ENCODE measurements at places on chromosomes 1 and 21.

DNA sequence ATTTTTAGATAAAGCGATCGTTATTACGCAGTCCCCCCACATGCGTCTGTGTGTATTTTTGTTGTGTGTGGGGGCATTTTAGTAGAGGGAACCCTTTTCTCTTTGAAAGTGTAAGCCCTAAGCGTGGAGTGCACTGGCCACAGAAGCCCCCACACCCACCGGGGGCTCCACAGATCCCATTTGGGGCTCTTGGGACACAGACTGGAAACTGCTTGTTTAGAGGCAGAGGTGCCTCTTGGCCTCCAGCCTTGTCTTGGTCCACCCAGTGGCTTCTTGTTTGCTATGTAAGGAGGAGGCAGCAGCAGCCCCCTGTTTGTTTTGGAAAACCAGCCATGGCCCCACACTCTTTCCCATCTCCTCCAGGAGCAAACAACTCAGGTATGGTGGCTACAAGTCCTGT is 42.8 kb downstream of the SLC37A1 start:
- DNase-seq = no peak

DNA sequence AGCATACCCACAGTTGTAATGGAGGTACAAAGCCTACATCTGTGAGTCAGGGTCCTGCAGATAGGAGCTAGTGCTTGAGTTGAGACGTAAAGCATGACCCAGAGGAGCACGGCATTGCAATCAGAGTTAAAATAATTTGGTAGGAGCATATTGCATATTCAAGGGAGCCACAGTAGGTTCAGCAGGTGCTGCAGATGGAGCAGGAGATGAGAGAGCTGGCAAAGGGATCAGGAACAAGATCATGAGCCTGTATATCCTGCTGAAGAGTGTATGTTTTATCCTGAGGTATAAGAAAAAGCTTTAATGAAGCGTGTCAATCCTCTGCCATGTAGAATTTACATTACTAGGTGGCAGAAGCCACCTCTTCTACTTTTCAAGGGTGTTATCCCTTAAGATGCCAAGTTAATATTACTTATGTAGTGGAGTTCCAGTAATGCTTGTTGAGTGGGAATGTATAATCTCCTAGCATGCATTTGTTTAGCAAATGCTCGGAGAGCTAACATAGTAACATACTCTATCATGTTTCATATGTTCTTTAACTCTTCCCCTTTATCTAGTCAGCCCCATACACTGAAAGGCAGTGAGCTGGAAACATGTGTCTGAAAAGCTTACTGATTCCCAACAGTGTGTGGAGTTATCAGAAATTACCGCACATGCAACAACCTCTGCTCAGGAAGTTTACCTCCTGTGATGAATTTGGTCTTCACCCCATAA is 300.3 kb downstream of the GRIK1 start:
- DNase-seq = no peak

DNA sequence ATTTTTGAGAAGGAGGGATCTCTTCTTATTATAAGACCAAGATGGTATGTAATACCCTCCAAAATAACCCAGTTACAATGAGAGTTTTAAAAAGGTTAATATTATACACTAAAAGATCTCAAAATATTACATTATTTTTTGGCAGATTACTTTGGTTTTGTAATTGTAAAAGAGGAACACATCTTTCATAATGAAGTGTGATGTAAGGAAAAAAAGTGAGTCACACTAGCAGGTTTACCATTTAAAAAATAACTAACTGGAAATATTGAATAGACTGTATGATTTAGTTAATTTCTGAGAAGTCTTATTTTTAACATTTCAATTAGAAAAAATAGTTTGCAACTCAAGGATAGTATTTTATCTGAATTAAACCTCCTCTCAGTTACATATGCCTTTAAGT is 1.1 kb downstream of the F5 start:
- DNase-seq = no peak

DNA sequence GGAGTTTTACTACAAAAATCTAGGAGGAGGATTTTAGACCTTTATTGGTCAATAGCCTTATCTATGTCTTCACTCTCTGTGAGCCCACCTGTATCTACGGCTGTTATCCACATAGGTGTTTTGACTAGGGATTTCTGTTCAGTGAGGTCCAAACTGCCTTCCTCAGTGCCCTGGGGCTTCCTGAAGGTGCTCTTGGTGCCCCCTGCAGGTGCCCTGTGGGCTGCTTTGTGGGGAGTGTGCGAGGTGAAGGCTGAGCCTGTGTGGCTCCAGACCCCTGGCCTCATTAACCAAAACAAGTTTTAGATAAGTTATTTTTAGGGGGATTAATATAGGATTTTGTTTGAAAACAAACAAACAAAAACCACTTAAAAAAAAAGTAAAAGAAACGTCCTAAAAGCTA is 122.5 kb downstream of the KIF26B start:
- no peak for DNase-seq

DNA sequence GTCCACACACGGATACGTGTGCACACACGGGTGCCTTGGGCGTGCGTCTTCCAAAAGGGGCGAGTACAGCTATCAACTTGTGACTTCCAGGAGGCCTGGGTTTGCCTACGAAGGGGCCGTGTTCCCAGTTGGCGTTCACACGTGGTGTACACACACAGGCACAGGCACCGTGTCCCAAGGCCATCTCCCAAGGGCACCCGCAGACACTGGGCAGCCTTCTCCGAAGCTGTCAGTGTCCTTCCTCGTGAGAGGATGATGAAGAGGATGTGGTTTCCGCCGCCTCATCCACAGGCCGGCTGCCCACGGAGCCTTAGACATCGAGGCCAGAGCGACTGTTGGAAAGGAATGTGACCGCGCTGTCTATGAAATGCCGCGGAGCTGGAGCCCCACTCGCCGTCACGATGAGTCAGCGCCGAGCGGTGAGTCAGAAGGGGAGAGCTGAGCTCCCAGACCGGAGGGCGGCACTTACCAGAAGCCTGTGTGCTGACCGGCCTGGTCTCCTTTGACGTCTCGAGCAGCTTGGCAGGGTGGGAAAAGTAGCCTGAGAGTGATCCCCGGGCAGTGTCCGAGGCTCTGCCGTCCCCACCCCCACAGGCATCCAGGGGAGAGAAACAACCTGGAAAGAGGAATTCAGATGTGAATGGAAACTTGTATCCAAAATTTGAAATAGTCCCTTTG is 141.4 kb upstream of the ARHGEF16 start:
- peak; percentile 56 for DNase-seq

DNA sequence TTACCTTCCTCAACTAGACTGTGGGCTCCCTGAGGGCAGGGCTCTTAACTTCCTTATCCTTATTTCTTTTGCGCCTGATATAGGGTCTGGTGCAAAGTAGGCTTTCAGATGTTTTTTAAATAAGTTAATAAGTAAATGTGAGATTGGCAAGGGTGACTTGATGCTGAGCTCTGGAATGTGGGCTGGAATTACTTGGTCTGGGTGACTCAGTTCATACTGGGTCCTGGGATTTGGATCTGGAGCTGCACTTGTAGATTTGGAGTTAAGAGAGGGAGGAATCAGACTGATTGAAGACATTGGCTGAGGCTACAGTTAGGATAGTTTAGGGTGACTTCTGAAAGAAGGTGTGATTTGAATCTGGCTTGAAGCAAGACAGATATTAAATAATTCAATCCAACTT is 190.9 kb downstream of the GIPC2 start:
- no peak for DNase-seq

GRCh38 chr1:119026956-119027355 is 38.8 kb upstream of the TBX15 start:
- no peak for DNase-seq

DNA sequence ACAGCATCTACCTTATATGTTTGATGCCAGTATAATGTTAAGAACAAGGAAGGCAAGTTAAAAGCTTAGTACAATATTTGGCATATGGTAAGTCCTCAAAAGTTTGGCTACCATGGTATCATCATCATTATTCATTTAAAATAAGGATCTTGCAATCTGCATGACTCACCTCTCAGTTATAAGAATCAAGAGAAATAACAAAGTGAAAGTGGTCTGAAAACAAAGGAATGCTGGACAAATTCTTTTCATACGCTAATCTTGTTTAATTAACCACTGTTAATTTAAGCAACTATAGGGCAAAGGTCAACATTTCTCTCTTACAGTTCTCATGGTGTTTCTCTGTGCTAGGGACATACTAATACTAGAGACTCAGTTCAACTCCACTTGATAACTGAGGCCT is 13.0 kb upstream of the CLDN19 start:
- no peak for DNase-seq

DNA sequence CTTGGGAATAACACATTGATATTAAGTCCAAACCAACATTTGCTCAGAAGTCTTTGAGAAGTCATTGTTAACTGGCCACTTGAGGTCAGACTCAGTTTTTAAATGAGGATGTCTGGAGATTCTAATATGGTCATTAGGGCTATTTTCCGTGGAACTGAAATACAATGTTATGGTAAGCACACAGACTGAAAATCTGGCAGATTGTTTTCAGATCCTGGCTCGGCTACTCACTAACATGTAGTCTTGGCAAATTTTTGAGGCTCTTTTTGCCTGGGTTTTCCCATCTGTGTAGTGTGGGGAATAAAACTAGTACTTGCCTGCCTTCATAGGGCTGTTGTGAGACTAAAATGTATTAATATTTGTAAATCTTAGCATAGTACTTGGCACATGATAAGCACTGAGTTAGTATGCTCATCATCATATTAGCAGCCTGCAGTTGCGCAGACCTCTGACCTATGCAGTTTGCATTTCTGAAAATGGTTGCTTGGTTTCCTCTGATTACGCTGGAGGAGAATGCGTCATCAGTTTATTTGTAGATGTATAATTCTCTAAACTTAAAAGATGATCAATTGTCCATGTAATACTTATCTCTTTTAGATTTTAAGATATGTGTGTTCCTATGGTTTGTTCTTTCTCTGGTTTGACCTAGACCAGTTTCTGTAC is 100.8 kb downstream of the C1orf21 start:
- no peak for DNase-seq

DNA sequence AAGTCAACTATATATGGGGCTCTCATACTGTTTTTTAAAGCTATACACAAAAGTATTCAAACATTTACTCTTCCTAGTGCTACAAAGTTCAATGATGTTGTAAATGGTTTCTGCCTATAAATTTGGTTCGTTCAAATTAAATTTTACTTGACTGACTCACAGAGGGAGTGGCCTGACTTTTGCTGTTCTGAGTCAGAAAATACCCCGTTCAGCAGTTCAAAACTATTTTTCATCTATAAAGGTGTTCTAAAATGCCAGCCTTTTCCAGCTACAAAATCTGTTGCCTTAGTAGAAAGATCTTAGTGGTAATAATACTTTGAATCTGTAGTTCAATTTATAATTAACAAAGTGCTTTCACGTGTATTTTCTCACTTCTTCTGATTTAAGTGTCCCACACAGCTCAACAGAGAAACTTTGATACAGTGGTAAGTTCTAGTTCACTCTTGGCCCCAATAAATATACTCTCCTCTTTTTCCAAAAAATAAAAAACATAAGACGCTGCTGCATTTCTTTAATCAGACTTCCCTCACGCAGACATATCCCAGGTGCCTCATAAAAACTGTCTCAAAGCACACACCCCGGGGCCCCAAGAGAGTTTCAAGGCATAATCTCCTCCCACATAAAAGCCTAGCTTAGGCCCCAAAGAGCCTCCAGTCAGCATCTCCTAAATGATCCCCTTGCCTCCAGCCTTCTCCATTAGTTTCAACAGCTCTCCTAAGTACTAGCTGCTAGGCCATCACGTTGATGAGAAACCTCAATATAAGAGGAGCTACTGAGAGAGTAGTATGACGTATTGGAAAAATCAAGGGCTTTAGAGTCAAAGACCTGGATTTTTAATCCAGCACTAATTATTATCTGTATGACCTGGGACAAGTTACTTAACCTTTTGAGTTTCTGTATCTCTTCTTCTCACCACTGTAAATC is 3.2 kb downstream of the PTP4A2 start:
- DNase-seq = no peak

- DNase-seq = no peak
Measured at GRCh38 chr1:22841860-22842281, 130.8 kb downstream of the LACTBL1 start.

DNA sequence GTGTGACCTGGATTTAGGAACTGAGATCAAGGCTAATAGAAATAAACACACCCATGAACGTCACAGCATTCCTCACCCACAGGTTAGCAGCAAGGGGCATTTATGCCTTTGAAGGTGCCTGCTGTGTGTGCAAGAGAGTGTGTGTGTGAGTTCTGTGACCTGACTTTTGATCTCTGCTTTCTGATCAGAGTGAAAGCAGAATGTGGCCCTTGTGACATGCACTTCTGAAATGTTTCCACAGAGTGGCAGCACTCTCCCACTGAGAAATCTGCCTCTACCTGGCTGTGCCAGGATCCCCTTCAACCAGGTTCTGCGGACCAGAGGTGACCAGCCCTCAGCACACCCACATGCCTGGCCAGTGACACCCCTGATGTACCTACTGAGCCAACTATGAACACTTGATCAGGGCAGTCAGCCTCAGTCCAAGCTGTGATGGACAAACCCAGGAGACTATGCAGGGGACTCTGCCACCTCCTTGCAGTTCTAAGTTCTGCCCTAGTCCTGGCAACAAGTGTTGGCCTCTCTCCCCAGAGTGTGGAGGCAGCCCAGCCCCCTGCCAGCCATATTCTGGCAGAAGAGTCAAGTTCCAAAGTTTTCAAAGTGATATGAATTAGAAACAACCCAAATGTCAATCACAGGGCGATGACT is 41.0 kb downstream of the RXRG start:
- no peak for DNase-seq

DNA sequence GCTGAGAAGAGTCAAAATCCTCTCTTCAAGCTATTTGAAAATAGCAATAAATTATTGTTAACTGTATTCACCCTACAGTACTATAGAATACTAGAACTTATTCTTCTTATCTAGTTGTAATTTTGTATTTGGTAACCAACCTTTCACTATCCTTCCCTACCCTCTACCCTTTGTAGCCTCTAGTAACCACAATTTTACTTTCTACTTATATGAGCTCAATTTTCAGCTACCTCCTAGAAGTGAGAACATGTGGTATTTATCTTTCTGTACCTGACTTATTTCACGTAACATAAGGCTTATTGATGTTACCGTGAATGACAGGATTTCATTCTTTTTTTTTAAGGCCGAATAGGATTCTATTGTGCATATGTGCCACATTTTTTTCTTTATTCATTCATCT is 30.0 kb downstream of the ZC3H11B start:
- DNase-seq = no peak

- no peak for DNase-seq
Measured at GRCh38 chr21:46065215-46065913, 32.5 kb upstream of the COL6A2 start.

DNA sequence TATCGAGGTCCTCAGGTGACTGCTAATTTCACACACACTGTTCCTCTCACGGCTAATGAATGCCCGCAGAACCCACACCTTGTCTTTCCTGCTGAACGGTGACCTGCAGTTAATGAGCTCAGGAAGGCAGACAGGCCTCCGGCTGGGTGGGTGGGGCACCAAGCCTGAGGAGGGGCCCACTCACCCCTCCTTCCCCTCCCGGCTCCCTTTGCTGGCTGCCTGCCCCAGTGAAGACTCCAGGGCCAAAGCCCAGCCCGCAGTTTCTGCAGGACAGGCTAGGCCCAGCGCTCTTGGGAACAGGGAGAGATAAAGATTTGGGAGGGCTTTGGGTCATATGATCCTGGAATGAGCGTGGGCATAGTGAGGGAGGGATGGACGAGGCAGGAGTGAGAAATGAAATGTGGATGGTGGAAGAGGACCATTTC is 26.4 kb downstream of the FOXO6 start:
- DNase-seq = no peak

- DNase-seq = no peak
Measured at GRCh38 chr21:36999131-36999898, 7.2 kb upstream of the RIPPLY3 start.

Data from activated T-cell treated with anti-CD3 and anti-CD28 coated beads for 24 hours (primary cell).